Midbrain (tissue), 1 donor: ENCODE measurements at places on chromosomes 13 and 19.
A peak's percentile ranks its signal among the peaks of the same experiment; 100 is the strongest.

- peak; percentile 10 for DNase-seq
These were observed 221.1 kb downstream of the TDRD3 start for GRCh38 chr13:60617991-60618733.

DNA sequence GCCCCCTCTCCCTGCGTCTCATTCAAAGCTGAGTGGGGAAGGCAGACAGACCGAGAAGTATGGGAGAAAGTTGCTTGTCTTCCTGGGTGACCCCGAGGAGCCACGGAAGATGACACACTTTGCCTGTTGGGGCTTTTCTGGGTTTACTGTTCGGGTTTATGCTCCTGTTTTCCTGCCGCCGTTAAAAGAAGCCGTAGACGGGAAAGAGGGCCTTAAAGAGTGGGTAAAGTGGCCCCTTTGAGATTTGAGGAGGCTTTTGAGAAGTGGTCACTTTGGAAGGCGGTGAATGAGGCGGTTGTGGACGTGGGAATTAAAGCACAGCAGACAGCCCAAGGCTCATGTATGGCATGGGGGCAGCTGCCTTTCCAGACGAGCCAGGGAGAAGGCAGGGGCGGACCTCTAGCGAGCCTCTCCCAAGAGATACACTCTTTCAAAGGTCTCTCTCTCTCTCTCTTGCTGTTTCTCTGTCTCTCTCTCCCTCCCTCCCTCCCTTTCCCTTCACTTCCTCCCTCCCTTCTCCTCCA lies 493 bp upstream of the LHFPL6 start:
- no peak for DNase-seq

- no peak for DNase-seq
These were observed 126.1 kb upstream of the KL start for GRCh38 chr13:32889986-32890565.

DNA sequence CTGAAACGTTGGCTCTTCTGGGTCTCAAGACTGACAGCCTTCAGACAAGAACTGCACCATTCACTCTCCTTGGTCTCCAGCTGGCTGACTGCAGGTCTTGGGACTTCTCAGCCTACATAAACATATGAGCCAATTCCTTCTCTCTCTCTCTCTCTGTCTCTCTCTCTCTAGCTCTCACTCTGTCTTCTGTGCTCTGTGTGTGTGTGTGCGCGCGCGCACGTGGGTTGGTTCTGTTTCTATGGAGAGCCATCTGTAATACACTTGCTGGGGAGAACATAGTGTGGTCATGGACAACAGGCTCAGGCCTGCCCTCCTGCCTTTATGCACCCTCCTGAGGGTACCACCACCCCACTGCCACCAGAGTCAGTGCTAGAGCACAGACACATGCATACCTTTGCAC lies 13.7 kb upstream of the SERPINE3 start:
- no peak for DNase-seq

- DNase-seq = no peak
These were observed 484.0 kb downstream of the MYO16 start for GRCh38 chr13:109113427-109113826.

DNA sequence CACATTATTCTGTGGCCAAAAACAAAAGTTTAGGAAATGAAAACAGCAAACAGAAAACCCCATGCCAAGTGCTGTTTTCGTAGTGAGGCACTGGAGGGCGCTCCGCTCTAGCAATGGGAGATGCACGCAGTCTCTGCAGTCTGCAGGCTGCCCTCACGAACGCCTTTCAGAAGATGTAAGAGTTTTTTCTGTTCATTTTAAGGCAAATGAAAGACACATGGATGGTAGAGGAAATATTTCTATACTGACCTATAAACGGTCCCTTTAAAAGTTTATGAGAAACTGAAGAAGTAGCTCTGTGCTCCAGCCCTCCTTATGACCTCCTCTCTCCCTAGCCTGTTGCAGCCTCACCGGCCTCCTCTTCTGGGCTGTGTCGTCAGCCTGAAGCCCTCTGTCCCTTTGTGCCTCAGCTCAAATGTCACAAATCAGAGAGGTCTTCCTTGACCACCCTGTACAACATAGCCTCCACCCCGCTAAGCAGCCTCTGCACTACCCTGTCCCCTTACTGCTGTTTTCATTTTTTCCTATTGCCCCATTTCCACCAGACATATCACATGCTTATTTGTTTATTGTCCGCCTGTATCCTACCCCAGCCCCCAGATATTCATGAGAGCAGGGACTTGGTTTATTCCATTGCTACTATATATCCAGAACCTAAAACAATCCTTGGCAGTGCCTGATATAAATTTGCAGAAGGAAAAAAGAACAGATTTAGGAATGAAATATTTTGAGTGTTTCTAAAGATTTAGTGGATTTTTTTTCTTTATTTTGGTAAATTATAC lies 116.4 kb downstream of the TM9SF2 start:
- DNase-seq = peak; percentile 47

DNA sequence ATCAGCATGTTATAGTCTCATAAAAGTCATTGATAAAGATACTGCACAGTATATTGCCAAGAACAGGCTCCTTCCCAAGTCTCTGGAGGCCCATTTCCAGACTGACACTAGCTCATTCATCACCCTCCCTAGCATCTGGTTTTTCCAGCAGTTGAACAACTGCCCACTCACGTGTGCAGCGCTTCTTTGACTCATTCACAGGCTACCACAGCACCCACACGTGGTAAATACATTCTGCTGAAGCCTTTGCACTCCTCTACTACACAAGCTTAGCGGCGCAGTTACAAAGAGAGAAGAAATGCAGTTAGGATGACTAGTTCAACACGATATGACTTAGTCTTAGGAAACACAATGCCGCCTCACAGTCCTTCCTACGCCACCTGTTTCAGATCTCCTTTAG lies 87.7 kb downstream of the DOCK9 start:
- DNase-seq = peak; percentile 69

- DNase-seq = no peak
These were observed 693 bp upstream of the TMED1 start for GRCh38 chr19:10836479-10837330.

DNA sequence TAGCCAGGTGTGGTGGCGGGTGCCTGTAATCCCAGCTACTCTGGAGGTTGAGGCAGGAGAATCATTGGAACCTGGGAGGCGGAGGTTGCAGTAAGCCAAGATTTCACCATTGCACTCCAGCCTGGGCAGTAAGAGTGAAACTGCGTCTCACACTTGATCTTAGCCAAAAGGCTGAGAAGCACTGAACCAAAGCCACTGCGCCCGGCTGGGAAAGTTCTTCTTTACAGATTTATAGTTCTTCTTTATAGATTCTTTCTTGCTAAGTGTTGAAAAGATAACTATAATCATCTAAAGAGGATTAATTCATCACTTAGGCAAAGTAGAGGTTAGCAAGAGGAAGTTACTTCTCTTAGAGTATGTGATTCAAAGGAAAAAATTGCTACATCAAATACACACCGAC lies 11.1 kb downstream of the ZNF417 start:
- no peak for DNase-seq
